Testis (tissue), 5 donors: ENCODE measurements at places on chromosomes 11 and 22. TPM values are rescaled to one million over a fixed set of nuclear protein-coding genes. Genes with fewer than 3 reads are reported as not detected.
A peak's percentile ranks its signal among the peaks of the same experiment; 100 is the strongest.

ACTN3 gene
- 6.8 TPM for polyA plus RNA-seq

OR10A2 gene
- polyA plus RNA-seq: not detected

VSIG2 gene
- polyA plus RNA-seq: 4.4 TPM

ART5 gene
- polyA plus RNA-seq: 50.8 TPM

PACS1 gene
- polyA plus RNA-seq: 111 TPM

ZNF214 gene
- polyA plus RNA-seq: 8.2 TPM

C22orf15 gene
- 8.8 TPM for polyA plus RNA-seq

MS4A6A gene
- polyA plus RNA-seq: 49.5 TPM

TEF gene
- polyA plus RNA-seq: 25.6 TPM

TCN2 gene
- polyA plus RNA-seq: 30.5 TPM

SYT12 gene
- polyA plus RNA-seq: 3.7 TPM

- no peak for DNase-seq
Observed at GRCh38 chr22:46969961-46970360, 207.5 kb downstream of the TBC1D22A start.

- no peak for DNase-seq
Observed at GRCh38 chr11:10752061-10752460, 1.0 kb downstream of the CTR9 start.

DNA sequence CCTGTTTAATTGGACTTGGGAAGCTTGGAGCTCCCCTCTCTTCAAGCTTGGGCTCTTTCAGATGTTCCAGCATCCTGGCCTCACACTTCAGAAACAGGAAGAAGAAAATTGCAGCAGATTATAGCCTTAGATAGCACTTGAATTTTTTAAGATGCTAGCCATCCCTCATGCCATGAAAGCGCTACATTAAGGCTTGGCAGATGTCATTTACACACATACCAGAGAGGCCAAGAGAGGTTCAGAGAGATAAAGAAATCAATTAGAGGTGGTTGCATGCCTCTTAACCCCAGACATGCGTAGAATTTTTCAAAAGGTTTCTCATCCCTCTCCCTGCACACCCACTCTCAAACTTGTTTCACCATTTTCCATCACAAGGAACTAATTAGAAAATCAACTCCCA lies 31.9 kb upstream of the DBX1 start:
- no peak for DNase-seq

- no peak for DNase-seq
Observed at GRCh38 chr11:109870297-109870696, 222.9 kb upstream of the ZC3H12C start.

DNA sequence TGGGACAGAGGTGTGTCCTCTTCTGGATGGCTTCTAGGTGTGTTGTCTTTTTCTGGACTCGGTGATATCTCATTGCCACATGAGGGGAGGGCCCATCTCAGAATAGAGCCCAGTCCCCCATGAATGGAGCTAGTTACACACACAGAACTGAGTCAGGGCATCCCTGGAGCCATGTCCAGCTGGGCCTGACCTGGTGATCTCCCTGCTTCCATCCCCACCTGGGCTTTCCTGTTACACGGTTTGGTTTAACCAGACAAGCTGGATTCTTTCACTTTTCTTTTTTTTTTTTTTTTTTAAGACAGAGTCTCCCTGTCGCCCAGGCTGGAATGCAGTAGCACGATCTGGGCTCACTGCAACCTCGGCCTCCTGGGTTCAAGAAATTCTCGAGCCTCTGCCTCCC lies 6.1 kb upstream of the A4GALT start:
- no peak for DNase-seq

- no peak for DNase-seq
Observed at GRCh38 chr22:47696776-47697175, 934.3 kb downstream of the TBC1D22A start.

DNA sequence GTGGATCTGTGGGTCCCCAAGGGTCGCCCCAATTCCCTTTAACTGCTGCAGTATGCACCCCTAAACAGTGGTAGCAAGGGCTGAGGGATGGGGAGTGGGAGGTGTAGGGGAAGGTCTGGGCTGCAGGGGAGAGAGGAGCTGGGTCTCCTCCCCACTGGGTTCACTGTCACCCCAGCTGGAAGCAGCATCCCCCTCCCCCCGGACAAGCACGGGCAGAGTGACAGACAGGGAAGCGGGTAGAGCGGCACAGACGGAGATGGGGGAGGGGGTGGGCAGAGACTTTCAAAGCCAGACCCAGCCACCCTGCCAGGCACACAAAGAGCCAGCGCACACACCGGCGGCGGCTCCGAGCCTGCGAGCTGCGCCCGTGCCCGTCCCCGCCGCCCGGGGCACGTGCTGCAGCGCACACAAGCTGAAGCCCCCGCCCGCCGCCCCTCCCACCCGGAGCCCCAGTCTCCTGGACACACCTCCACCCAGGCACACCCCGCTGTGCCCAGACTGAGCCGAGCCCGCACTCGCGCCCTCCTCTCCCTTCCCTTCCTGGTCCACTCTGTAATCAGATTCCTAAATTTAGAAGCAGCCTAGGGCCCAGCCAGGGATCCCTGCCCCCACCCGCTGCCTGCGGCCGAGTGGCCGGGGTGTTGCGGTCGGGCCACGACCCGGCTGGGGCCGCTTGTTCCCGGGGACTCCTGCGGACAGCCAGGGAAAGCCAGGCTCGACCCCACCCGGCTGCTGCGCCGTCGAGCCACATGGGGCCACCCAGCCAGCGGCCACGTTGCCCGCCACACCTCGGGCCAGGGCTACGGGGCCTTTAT lies 935 bp upstream of the RCOR2 start:
- DNase-seq: peak; percentile 61

DNA sequence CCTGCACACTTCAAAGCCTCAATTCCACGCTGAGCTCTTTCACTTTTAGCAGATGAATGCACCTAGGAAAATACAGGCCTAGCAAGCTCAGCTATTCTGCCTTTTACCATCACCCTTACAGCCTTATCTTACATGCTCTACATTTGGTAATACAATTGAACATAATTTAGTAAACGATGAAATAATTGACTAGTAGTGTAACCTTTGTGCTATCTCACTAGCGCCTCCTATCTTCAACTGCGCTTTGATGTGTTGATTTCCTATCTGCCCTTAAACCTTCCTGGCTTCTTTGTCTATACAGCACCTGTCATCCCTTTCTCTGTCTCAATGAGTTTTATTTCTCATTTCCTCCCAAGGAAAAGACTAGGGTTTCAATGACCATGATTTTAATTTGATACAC lies 149.7 kb downstream of the LRRC4C start:
- DNase-seq: no peak

GRCh38 chr22:24683691-24684090 lies 80.7 kb downstream of the GGT1 start:
- DNase-seq: no peak

GRCh38 chr11:2293531-2293971 lies 8.2 kb downstream of the C11orf21 start:
- DNase-seq: peak; percentile 13

GRCh38 chr11:66264383-66264782 lies 4.1 kb upstream of the RAB1B start:
- DNase-seq: no peak

- no peak for DNase-seq
Observed at GRCh38 chr11:93340223-93340622, 9.7 kb downstream of the DEUP1 start.

DNA sequence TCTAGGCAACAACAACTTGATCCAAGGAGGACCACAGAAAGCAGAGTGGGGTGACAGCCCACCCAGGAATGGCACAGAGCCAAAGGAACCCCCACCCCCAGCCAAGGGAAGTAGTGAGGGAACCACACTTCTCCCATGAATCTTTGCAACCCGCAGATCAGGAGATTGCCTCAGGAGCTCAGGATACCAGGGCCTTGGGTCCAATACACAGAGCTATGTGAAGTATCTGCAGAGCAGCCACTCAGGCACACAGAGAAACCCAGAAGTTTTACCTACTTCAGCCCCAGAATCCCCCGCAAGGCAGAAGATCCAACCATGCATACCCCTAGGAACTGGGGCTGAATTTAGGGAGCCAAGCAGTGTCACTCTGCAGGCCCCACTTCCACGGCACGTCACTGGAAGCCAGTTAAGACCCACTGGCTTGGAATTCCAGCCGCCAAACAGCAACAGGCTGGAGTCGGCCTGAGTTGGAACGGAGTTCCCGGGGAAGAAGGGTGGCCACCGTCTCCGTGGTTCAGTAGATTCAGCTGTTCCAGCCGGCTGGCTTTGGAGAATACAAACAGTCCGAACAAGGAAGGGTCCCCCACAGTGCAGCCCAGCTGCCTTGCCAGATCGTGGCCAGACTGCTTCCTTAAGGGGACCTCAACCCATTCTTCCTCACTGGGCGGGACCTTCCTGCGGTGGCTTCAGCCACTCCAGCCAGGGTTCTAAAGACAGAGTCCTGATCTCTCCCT lies 174.1 kb downstream of the TTC28 start:
- peak; percentile 32 for DNase-seq

DNA sequence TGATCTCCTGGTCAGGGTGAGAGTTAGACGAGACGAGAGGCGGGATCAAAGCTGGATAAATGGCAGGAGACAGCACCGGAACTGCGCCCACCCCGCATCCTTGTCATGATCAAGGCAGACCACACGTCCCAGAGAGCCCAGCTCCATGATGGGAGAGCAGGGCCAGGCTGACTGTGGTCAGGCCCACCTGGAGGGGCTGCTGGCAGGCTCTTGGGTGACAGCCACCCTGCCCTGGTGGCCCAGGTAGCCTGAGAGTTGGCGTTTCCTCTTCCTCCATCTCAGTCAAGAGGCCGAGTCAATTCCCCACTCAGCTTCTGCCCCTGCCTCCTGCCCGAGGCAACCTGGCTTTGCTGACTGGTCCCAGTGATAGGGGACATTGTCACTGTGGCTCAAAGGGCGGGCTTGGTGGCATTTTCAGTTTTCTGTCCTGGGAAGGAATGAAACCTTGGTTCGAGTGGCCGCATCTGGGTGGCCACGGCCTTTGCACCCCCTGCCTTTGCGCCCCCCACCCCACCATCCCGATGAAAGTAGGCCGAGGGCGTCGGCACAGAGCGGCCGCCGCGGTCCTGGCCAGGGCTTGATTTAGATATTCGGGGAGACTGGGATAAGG lies 60.8 kb upstream of the PPARA start:
- DNase-seq: no peak

- DNase-seq: peak; percentile 84
Observed at GRCh38 chr11:123407130-123407995, 22.7 kb upstream of the GRAMD1B start.

DNA sequence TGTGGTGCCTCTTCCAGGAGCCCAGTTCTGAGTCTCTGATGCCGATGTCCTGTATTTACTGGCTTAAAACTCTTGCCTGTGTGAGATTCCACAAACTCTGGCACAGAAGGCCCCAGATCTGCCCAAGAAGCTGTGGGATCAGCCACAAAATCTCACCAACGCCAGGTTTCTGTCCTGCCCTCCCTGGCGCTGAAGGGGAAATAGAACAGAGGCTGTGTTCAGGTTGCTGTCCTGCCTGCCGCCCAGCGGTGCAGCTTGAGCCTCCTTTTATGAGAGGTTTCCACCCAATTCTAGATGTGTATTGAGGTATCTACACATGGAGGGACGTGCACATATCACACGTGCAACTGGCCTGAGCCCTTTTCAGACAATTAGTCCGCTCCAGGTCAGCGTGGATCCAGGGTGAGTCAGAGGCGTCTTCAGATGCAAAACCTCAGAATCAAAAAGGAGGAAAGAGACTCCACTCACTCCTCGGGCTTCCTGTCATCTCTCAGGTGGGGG lies 2.2 kb downstream of the TMEM80 start:
- DNase-seq: no peak

- no peak for DNase-seq
Observed at GRCh38 chr22:27345691-27346090, 455.9 kb downstream of the MN1 start.

- DNase-seq: no peak
Observed at GRCh38 chr11:2200536-2200935, 28.9 kb upstream of the TH start.

GRCh38 chr11:131300439-131300717 lies 70.0 kb upstream of the NTM start:
- DNase-seq: no peak

GRCh38 chr11:131449036-131450019 lies 78.9 kb downstream of the NTM start:
- DNase-seq: no peak

GRCh38 chr22:22951035-22951434 lies 63.4 kb downstream of the IGLL5 start:
- no peak for DNase-seq
